GM12864 (cell line): ENCODE measurements at places on chromosomes 2 and 18.
A peak's percentile ranks its signal among the peaks of the same experiment; 100 is the strongest.

DNA sequence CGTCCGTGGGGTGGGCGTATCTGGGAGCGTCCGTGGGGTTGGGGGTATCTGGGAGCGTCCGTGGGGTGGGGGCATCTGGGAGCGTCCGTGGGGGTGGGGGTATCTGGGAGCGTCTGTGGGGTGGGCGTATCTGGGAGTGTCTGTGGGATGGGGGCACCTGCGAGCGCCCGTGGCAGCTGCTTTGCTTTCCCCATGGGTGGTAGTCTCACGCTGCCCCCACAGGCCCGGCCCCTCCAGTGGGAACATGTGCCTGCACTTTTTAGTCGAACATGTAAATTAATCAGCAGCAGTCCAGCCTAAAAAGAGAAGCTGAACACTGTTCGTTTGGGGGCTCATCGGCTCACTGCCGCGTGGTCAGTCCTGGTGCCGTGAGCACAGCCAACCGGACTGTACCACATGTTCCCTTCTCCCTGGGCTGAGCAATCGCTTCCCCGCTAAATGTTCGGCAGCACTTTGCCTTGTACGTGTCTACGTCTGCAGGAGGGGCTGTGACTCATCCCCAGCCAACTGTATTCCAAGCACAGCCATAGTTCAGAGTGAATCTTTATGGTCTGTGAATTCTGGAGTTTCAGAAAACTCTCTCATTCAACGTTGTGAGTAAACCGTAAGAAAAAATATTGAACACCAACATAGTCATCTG lies 271.5 kb downstream of the AGAP1 start:
- no peak for DNase-seq

- DNase-seq = no peak
Observed at GRCh38 chr2:128374001-128374710, 55.5 kb upstream of the HS6ST1 start.

DNA sequence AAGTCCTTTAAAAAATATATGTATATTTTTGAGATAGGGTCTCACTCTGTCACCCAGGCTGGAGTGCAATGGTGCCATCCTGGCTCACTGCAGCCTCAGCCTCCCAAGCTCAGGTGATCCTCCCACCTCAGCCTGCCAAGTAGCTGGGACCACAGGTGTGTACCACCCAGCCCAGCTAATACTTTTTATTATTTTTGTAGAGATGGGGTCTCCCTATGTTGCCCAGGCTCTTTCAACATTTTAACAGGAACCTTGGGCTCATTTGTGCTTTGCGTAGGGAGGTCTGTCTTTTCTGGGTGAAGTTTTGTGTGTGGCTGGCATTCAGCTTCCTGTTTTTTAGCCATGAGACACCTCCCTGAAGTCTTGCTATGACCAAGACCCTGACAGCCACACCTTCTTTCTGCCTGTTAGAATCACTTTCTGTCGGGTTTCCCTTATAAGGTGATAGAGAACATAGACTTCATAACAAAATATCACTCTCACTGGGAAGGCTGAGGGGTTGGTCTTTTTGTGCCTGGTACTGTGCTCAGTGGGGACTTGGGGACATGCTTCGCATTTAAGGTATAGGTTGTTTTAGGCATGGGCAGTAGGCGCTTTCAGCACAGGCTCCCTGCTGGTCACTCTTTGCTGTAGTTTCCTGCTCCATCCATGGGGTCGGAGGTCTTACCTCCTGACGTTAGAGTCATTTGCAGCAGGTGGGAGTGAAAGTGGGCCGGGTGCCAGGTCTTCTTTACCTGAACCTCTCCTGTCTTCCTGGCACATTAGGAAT lies 3.4 kb downstream of the RAB31 start:
- DNase-seq = peak; percentile 82

- no peak for DNase-seq
Observed at GRCh38 chr2:100819370-100820272, at the start of gene NPAS2. NPAS2 (plus strand) TSS chr2:100820139; CDS start chr2:100904755, 84,616 bp downstream.

DNA sequence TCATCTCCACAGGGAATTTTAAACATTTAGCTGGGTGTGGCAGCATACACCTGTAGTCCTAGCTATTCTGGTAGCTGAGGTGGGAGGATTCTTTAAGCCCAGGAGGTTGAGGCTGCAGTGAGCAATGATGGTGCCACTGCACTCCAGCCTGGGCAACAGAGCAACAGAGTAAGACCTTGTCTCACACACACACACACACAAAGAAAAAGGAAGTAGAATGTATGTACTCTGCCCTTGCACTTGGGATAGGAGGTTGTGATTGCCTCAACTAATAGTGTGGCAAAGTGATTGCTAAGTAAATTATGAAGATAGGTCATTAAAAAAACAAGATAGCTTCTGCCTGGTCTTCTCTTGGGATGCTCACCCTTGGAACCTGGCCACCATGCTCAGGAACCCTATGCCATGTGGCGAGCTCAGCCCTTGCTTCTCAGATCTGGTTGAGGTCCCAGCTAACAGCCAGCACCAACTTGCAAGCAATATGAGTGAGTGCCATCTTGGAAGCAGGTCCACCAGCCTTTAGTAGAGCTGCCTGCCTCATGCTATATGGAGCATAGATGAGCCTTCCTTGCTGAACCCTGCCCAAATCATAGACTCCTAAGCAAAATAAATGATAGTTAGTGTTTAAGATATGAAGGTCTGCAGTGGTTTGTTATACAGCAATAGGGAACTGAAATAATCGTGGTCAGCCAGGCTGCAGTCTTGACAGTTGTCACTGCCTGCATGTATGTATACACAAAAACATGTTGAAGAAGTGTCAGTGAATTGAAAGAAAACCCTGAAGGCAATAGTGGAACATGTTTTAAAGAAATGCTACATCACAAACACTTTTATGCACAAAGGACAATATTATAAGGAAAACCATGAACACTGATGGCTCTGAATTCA lies 30.1 kb upstream of the PNO1 start:
- peak; percentile 51 for DNase-seq

DNA sequence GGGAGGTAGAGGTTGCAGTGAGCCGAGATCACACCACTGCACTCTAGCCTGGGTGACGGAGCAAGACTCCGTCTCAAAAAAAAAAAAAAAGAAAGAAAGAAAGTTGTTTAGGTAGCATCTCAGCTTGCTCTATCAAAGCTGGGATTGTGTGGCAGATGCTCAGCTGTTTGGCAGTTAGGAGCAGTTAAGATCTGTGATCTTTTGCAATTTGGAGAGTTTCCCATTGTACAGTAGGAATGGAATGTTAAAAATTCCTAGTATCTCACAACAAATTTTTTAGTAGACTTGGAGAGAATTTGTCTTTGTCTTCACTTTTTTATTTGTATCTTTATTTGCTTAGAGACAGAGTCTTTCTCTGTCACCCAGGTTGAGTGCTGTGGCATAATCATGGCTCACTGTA lies 122.9 kb upstream of the UNC80 start:
- no peak for DNase-seq

DNA sequence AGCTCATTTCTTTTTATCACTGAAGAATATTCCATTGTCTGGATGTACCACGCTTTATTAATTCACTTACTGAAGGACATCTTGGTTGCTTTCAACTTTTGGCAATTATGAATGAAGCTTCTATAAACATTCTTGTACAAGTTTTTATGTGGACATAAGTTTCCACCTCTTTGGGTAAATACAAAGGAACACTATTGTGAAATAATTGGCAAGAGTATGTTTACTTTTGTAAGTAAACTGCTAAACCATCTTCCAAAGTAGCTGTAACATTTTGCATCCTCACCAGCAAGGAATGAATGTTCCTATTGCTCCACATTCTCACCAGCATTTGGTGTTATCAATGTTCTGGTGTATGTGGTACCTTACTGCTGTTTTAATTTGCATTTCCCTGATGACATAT lies 15.8 kb upstream of the VWC2L start:
- no peak for DNase-seq

- DNase-seq = no peak
Observed at GRCh38 chr2:217940261-217941220, 62.3 kb downstream of the TNS1 start.

DNA sequence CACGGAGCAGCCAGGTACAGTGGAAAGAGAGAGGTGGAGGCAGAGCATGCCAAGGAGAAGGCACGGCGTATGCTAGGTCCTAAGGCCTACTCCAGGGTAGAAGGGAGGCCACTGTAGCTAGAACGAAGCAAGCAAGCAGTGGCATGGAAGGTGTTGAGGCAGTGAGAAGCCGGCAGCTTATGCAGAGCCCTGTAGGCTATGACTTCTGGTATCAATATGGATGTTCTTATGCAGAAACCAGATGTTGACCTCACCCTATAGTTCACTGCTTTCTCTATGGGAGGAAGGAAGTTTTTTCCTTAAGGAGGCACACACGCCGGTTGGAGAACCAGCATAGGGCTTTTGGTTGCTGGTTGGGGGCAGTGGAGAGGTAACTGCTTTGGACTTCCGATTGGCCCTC lies 6.1 kb downstream of the MGAT5 start:
- no peak for DNase-seq

GRCh38 chr2:11026286-11026921 lies 114.7 kb downstream of the KCNF1 start:
- no peak for DNase-seq

GRCh38 chr2:70431716-70432347 lies 121.8 kb downstream of the TGFA start:
- no peak for DNase-seq

DNA sequence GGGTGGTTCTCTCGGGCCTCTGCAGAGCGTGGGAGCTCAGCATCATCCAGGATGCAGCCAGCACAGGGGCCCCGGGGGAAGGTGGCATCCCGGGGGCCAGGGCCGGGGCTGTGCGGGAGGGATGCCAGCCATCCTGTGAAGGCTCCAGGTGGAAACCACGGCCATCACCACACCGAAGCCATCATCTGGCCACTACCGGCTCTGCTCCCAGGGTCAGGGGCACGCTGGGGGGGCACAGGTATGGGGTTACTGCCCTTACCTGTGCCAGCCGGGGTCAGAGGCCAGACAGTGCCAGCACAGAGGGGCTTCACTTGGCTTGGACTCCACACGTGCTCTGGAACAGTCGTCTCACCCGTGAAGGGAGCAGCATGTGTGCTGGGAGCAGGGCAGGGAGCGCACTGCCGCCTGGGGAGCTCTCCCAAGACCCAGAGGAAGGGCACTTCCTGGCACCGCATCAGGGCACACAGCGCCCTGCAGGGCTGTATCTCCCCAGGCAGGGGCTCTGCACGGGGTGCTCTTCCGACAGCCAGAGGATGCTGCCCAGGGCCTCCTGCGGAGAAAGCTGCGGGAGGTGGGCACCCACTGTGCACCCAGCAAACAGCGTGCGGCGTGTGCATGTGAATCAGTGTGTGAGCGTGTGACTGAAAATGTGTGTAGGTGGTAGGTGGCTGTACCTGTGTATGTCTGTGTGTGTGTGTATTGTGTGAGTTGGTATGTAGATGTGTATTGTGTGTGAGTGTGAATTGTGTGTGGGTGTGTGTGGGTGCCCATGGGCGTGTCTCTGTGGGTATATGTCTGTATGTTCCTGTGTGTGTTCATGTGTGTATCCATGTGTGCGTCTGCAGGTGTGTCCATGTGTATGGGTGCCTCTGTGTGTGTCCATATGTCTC lies 75.0 kb downstream of the PTGR3 start:
- DNase-seq = no peak

DNA sequence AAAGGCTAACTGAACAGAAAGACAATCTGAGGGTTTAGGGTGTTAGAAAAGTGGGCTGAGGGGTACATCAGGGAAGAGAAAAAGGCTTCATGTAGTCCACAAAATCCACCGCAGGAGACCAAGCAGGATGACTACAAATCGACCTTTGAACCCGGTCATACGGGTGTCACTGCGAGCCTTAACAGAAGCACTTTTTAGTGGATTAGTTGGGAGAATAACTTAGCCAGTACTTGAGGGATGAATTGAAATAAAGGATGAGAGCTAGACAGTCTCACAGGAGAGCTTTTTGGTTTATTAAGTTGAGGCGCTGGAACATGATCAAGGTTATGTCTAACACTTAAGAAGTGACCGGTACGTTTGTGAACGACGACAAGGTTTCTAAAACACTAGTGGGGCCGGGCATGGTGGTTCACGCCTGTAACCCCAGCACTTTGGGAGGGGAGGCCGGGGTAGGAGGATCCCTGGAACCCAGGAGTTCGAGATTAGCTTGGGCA lies 217.7 kb downstream of the MCFD2 start:
- DNase-seq = no peak

DNA sequence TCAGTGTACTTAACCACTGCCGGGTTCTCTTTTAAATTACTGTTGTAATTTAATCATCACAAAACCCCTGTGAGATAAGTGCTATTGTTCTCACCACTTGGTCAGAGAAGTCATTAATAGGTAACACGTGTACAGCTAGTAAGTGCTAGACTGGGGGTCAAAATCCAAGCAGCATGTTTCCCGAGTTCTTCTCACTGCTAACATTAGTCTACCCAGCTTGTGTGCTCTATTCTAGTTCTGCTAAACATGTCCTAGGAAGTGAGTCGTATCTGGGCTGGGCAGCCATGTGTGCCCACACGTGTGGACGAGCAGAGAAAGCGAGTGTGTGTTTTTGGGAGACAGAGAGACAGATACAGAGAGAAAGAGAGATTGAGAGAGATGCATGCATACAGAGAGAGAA lies 94.1 kb downstream of the BIN1 start:
- DNase-seq = no peak

DNA sequence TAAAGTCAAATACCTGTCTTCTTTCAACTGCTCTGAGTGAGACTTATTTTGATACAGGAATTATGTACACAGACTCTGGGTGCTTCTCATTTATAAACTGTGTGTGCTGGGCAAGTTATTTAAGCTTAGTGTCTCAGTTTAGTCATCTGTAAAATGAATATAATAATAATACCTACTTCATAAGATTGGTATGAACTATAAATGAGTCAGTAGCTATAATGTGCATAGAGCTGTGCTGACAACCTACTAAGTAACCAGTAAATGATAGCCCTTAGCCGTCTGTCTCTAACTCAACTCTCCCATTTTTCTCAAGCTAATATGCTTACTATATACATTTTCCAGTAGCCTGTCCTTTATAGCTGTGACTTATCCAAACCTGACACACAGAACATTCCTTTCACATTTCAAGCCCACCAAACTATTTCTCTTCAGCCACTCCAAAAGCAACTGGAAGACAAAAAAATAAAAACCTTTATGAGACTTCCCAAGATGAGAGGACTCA lies 319.8 kb downstream of the ETAA1 start:
- no peak for DNase-seq

DNA sequence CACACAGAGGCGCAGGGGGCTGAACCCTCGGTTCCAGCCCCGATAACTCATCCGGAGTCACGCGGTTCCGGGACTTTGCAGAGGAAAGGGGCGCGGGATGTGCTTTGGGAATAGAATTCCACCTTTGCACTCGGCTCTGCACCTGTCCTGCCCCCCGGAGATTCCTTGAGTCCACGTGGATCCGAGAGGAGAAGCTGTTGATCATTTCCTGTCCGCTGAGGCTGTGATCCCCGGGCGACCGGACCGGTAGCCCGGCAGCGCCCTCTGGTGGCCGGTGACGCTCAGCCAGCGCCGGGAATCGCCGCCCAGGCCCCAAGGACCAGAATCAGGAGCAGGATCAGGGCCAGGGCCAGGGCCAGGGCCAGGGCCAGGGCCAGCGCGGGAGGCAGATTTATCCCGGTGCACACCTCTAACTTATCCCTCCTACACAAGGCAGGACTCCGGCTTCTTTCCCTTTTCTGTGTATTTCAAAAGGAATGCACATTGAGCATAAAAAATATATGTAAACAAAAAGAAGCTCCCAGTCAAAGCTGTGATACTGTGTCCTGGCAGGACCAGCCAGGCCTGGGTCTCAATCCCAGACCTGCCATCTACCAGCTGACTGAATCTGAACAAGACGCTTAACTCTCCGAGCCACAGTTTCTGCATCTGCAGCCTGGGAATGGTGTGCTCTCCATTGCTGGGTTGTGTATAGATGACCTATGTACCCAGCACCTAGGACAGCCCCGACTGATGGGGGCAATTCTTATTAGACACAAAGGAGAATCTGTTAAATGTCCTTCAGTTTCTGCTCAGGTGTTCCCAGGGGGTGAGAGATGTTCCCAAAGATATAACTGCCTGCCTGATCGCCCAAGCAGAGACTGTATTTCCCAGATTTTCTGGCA lies 8.5 kb upstream of the SPATA3 start:
- DNase-seq = no peak
